ENCODE measurements at places on chromosomes 2 and 18.

- DNase-seq: no peak
Measured at GRCh38 chr2:175793648-175794047, 208.4 kb downstream of the LNPK start.

- DNase-seq: no peak
Measured at GRCh38 chr2:220913384-220913783, 658.7 kb downstream of the EPHA4 start.

DNA sequence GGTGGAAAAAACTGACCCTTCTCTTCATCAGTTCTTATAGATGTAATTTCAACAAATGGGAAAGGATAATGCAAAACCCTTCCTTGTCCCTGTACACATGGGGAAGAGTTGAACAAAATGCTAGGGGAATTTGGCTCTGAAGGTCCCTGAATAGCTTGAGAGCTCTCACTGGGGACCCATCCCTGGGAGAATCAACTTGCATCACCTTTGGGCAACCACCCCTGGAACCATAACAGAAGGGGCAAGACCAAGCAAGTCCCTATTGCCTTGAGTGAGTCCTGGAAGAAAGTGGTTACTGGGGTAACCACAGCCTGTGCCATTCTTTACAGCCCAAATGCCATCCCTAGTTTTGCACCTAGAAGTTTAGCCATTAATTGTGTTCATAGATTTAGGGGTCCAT lies 52.2 kb upstream of the B3GNT2 start:
- no peak for DNase-seq

- DNase-seq: peak; percentile 64
Measured at GRCh38 chr2:8488001-8488738, 193.7 kb upstream of the ID2 start.

DNA sequence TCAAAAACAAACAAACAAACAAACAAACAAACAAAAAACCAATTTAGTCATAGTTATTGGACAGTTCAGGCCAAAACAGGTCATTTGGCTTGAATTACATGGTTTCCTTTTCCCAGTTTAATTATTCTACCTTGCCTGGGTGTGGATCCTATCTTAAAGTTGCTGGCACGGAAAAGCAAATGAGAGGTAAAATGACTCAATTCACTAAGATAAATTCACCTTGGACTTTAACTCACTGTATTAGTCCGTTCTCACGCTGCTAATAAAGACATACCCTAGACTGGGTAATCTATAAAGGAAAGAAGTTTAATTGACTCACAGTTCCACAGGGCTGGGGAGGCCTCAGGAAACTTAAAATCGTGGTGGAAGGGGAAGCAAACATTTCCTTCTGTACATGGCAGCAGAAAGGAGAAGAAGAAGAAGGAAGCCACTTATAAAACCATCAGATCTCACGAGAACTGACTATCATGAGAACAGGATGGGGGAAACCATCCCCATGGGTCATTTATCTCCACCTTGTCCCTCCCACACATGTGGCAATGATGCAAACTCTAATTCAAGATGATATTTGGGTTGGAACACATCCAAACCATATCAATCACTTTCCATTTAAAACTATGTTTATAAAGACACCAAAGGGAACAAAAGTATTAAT lies 22.5 kb upstream of the TRAPPC8 start:
- DNase-seq: no peak

DNA sequence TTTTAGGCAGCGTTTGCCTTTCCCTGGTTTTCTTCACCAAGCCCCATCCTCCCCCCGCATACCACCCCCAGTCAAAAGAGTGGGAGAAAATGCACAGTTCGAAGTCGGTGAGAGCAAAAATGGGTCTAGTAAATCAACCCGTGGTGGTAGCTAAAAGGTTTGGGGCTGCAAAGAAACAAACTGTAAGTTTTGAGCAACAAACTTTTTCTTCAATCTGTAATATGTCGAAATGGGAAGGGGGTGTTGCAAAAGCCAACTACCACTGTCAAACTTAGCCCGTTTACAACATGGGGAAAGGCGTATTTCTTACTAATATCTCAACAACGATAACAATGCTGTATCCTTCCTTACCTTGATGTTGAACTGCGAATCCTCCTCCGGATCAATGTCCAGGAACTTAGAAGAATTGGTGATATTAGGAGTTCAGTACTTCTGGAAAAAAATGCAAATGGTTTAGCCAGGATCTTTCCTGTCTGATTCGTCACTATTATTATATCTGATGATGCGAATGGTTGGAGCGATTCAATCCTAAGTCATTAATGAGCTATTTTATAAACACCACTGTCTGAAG lies 2.4 kb upstream of the SATB2 start:
- no peak for DNase-seq

DNA sequence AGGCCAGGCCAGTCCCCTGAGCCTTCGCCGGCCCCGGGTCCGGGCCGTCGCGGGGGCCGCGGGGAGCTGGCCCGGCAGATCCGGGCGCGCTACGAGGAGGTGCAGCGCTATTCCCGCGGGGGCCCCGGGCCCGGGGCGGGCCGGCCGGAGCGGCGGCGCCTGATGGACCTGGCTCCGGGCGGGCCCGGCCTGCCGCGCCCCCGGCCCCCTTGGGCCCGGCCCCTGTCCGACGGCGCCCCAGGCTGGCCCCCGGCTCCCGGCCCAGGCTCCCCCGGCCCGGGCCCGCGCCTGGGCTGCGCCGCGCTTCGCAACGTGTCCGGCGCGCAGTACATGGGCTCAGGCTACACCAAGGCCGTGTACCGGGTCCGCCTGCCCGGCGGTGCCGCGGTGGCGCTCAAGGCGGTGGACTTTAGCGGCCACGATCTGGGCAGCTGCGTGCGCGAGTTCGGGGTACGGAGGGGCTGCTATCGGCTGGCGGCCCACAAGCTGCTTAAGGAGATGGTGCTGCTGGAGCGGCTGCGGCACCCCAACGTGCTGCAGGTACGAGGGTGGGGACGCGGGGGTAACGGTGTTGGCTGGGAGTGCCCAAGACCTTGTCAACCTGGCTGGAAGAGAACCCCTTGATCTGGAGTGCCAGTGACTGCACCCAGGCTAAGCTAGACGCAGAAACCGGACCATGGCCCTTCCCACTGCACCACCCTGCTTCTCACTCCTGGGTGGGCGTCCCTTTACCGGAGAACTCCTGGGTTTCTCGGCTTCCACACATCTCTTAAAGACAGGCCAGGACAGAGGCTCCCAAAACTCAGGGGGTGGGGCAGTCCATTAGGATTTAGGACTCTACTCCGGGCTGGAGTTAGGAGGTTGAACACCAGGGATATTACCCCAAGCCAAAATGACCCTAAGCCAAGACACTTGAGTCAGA lies 739 bp downstream of the PKDCC start:
- no peak for DNase-seq

DNA sequence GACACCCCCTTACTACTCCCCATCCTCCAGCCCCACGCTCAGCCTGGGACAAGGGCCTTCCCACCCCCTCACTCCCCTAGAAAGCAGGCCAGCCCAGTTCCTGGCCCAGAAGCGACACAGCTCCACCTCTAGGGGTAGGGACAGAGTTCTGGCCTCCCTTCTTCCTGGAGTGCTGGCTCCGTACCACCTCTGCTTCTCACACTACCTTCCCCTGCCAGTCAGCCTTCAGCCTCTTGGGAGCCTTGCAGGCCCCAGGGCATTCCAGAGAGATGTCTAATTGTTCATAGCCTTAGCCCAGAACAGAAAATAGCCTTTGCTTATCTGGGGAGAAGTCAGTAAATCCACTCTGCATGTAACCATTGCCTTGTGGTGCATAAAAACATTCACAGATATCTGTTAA lies 13.1 kb upstream of the CATIP start:
- DNase-seq: no peak

DNA sequence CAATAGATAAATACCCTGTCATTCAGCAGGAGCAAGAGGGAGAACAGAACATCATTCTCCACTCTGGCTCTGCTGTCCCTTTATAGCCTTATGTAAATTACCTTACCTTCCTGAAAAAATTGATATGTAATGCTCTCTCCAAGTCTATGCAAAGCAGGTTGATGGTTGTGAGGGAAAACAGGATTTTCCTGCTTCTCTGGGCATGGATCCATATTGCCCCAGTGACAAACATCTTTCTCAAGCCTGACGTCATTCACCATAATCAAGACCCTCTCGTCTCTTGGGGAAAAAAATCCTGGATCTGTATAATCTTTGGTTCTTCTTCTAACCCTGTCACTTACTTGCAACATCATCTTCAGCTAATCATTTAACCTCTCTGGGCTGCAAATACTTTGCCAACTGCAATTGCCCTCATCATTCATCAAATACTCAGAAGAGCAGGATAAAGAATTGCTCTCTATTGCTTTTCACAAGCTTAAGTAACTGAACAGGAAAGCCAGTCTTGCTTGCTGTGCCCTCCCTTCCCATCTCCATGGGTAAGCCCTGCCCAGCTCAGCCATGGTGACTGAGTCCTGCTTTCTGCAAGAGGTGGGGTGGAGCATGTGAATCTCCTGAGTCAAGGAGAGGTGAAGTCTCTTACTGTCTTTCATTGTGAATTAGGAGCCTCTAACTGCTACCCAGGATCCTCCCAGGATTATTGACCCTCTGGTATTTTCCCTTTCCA lies 123.7 kb upstream of the KLF7 start:
- DNase-seq: no peak

GRCh38 chr2:4020153-4020552 lies 316.8 kb downstream of the DCDC2C start:
- DNase-seq: no peak

DNA sequence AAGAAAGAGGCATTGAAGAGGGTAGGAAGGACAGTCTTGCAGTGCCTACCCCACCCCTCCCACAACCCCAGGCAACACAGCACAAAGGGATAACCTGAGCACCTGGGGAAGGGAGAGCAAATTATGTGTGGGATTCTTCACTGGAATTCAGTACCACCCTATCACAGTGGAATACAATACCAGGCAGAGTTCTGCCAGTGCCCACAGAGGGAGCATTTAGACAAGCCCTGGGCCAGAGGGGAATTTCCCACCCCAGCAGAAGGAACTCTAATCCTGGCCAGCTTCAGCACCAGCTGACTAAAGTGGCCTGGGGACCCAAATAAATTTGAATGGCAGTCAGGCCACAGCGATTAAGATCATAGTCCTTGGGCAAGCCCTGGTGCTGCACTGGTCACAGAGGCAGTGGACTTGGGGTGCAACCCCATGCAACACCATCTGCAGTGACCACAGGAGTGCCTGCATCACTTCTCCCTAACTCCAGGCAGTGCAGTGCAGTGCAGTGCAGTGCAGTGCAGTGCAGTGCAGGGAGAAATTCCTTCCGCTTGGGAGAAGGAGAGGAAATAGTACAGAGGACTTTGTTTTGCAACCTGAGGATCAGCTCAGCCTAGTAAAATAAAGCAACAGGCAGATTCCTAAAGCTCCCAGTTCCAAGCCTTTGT lies 147.8 kb upstream of the SRD5A2 start:
- no peak for DNase-seq

GRCh38 chr18:4544142-4544541 lies 89.0 kb upstream of the DLGAP1 start:
- no peak for DNase-seq

GRCh38 chr18:63161761-63162195 lies 157.8 kb downstream of the BCL2 start:
- peak; percentile 97 for DNase-seq

- no peak for DNase-seq
Measured at GRCh38 chr2:177296040-177296439, 31.5 kb upstream of the NFE2L2 start.

DNA sequence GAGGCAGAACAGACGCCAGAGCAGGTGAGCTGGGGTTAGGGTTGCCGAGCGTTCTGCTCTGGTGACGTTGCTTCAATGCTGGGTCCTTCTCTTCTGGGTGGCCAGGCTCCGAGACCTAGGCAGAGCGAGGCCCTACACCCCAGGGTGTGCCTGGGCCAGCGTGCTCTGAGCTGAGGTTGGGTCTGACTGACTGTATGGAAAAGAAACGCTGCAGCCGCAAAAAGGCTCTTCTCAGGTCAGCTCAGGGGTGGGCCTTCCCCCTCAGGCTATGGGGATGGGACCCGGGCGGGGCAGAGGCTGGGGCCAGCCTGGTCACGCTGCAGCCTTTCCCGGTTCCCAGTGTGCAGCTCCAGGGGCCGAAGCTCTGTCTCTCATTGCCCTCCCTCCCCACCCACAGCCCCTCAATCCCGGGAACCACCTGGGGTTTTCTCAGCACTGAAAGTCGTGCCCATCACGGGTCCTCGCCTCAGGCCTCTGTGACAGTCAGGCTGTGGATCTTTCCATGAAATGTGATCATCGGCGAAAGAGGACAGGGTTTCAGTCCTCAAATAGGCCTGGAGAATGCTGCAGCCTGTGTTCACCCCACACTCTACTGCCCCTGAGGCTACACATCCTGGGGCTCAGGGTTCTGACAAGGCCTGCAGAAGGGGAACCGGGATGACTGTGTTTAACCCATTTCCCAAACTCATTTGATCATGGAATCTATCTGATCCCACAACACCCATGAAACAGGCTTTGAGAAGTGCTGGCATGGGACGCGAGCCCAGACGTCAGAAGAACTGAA lies 19.4 kb downstream of the CYP26B1 start:
- no peak for DNase-seq

DNA sequence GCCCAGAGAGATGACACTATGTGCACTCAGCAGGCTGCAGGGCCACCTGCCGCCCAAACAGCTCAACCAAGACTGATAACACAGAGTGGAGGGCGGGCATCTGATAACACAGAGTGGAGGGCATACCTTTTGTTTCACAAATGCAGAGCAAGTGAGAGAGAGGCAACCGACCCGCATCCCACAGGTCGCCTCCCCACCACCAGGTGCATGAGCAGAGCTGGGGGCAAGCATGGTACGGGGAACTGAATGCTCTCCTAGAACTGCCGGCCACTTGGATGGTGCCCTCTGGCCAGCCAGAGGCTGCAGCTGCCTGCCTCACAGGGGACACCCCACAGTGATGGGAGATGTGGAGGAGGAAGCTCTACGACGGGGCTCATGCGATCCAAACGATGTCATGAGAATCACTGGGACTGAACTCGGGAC lies 49.5 kb downstream of the ANO7 start:
- no peak for DNase-seq

DNA sequence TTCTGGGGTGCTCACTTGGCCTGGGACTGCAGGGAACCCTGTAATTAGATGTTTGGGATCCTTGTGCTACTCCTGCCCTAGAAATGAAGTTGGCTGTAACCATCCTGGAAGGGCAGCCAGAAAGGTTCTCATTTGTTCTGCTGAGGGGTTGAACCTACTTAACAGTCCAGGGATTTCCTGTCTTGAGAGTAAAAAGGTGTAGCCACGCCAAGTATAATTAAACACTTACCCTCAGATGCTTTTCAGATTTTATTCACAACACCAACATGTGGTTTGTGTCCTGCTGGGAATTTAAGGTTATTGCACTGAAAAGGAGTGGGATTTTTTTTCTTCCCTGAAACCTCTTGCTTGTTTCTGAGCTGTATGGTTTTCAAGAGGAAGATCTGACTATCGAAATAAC lies 222.4 kb upstream of the APCDD1 start:
- DNase-seq: no peak

- no peak for DNase-seq
Measured at GRCh38 chr2:234022424-234022823, 28.1 kb upstream of the SPP2 start.

DNA sequence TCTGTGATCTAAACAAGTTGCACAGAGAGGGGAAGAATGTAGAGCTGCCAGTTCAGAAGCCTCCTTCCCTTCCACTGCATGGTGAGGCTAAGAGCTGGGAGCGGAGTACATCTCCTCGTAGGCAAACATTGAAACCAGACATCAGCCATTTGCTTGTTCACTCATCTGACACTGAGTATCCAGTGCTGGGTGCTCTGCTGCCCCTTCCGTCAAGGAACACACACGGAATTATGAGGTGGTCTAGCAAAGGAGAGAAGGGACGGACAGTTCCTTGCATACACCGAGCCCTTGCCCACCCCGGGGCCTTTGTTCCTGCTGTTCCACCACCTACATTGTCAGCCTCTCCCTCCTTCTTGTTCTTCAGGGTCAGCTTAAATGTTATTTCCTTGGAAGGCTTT lies 44.6 kb downstream of the SLC4A1AP start:
- DNase-seq: no peak
